ENCODE measurements at places on chromosomes 7 and 10.

- no peak for DNase-seq
Measured at GRCh38 chr10:59753267-59753666, at the start of gene MRLN. MRLN (minus strand) TSS chr10:59753455.

GRCh38 chr7:157271991-157272324 lies 64.8 kb upstream of the DNAJB6 start:
- no peak for DNase-seq

DNA sequence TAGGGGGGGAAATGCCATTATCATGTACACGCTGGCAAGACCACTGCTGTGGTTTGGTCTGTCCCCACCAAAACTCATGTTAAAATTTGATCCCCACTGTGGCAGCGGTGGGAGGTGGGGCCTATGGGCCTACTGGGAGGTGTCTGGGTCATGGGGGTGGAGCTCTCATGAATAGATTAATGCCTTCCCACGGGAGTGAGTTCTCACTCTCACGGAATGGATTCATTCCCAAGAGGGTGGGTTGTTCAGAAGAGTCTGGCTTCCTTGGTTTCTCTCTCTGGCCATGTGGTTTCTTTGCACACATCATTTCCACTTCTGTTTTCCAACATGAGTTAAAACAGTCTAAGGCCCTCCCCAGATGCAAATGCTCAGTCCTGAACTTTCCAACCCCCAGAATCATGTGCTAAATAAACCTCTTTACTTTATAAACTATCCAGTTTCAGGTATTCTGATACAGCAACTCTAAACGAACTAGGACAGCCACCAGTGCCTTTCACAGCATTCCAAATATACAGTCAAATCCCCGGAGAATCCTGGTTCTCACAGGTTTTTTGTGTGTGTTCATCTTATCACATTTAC lies 44.3 kb downstream of the SMURF1 start:
- no peak for DNase-seq

GRCh38 chr7:93861325-93861949 lies 29.1 kb downstream of the TFPI2 start:
- no peak for DNase-seq

DNA sequence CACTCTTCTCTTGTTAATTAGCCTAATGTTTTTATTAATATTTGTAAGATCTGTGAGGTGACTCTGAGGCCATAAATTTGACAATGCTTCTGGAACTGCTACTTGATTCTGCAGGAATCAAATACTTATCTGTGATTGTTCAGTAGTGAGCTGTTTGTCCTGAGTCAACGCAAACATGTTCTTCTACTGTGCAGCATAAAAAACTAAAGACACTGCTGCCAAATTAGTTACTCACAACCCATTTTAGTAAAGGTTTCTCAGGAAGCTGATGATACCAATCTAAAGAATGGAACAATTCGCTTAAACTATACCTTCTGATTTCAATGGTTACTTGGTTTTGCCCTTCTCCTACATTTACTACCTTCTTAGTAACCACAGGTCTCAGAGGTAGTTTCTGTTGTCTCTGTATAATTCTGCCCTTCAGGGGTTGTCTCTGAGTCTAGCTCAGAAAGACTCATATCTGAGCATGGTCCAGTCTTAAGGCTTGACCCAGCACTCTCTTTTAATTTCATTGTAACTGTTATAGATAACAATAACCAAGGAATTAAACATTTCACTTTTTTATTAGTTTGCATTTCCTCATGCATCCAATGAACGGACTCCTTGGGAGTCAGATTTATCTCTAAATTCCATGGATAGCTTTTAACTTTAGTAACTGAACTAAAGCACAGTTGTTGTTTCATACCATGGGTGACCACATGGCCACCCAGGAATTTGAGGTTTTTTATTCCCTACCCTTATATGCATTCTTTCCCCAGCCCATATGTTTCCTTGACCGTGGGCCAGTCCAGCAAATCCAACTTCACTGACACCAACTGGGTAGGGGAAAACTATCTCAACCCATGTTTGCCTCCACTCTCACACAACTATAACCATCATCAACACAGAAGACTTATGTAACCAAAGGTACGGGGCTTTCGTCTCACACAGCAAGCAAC lies 309.5 kb upstream of the TEX47 start:
- DNase-seq = no peak

- no peak for DNase-seq
Measured at GRCh38 chr7:37730501-37730900, 46.9 kb downstream of the GPR141 start.

All from NCI-H2081 treated with DMSO at 0.1 percent for 48 hours (cell line).